IPS DF 6.9 (cell line): ENCODE measurements at places on chromosomes 6 and 20.

- DNase-seq, result no peak
Measured at GRCh38 chr20:43895235-43895634, 19.4 kb upstream of the TOX2 start.

- DNase-seq, result no peak
Measured at GRCh38 chr6:53180678-53181077, 32.0 kb upstream of the GCM1 start.

DNA sequence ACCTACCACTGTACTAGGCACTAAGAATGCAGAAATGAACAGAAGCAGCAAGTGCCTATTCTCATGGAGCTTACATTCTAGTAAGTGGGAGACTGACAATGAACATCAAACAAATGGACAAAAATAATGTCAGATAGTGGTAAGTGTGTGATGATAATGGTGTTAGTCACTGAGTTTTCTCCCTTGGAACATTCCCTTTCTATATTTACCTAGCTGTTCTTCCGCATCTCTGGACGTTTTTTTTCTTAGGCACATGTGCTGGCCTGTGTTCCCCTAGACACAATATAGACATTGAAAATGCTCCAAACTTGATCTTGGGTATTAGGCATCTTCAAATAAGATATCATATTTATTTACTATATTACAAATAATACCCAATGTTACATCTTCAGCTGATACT lies 218.1 kb upstream of the GJE1 start:
- DNase-seq, result no peak

- DNase-seq, result no peak
Measured at GRCh38 chr6:82363428-82364086, at the start of gene TPBG. Gene TPBG, plus strand, starts transcription at chr6:82363817. Its CDS starts 1,145 bp downstream, at chr6:82364962.

GRCh38 chr6:108896111-108896661 lies 48.0 kb downstream of the ARMC2 start:
- DNase-seq, result no peak
